ENCODE measurements at places on chromosomes 1 and 21.

DNA sequence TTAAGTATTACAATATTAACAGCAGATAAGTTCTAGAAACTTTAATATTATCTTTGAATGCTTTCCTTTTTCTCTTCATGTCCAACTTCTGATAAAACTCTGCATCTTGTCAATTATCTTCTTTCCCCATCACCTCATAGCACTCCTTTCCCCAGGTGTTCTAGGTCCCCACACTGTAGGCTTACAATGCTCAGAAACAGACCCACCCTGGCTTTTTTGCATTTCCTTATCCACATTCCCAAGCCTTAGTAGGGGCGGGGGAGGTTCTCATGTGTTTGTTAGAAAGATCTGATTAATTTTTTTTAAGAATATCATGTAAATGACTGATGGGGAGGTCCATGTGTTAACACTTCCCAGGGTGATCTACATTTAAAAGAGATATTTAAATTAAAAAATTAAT lies 63.9 kb downstream of the PLPPR4 start:
- no peak for DNase-seq

DNA sequence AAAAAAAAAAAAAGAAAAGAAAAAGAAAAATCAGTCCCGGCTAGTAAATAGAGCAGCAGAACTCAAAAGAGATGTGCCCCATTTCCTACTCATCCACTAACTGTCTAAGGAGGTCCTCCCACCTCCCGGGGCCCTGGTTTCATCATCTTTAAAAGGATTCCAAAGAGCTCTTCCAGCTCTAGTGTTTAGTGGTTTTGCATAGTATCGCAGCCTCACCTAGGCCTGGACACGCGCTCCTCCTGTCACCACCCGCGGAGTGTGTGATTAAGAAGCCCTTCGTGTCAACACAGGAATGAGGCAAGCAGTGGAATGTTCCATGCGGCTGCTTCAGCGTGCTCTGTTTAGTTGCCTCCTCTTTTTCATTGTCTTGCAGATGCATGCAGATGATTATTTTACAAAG lies 49.0 kb downstream of the LBR start:
- DNase-seq: no peak

DNA sequence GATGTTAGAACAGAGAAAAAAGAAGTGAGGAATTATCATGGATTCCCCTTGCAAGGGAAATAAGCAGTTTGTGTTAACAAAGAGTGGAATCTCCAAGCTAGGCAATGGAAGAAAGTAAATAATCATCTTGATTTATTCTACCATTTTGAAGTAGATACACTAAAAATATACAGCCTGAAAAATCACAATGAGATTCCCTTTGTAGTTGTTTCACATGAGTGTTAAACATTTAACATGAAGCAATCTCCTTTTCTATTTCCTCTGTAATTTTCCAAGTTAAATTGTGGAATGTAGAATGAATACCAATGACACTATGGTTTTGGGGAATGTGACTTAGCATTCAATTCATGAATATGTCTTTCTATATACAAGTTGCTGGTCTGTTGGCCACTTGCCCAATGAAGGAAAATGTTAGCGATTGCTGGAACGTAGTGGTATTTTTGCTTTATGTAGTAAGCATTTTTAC lies 5.7 kb downstream of the TGFB2 start:
- DNase-seq: no peak

- DNase-seq: no peak
These were observed 12.9 kb downstream of the EPB41 start for GRCh38 chr1:28927266-28927647.

- no peak for DNase-seq
These were observed 881.3 kb upstream of the ADGRL2 start for GRCh38 chr1:80919426-80919825.

GRCh38 chr1:221761354-221762002 lies 19.6 kb upstream of the DUSP10 start:
- no peak for DNase-seq

DNA sequence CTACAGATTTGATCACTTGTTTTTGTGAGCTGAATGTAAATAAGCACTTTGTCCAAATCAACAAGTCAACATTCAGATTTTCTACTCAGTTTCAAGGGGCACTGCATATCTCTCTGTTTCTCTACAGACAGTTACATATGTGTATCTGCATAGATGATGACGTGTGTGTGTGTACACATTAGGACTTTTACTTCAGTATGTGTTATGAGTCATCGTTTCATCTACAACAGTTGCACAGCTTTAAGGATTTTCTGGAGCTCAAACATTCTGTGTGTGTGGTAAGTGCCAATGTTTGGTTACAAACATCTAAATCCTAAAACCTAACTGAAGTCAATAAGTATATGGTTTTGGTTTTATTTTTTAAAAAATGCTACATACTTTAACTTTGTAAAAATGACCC lies 494.5 kb upstream of the PBX1 start:
- no peak for DNase-seq

DNA sequence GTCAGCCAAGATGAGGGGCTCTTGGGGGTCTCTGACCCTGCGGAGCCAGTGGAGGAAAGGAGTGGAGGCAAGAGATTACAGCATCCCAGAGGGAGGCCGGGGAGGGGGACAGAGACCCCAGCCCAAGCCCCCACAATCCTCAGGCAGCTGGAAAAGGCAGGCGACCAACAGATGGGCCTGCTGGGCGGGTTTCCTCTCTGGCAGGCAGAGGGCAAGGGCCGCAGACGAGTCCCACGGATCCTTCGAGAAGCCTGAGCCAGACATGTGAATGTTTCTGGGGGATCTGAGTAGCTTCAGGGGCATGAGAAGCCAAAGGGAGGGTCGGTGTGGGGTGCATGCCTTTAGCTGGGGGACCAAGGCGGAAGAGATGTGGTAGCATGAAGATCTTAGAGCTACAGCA lies 2.1 kb upstream of the PLEKHA6 start:
- no peak for DNase-seq

- DNase-seq: peak; percentile 87
These were observed 6.0 kb upstream of the NLRP3 start for GRCh38 chr1:247409869-247410544.

DNA sequence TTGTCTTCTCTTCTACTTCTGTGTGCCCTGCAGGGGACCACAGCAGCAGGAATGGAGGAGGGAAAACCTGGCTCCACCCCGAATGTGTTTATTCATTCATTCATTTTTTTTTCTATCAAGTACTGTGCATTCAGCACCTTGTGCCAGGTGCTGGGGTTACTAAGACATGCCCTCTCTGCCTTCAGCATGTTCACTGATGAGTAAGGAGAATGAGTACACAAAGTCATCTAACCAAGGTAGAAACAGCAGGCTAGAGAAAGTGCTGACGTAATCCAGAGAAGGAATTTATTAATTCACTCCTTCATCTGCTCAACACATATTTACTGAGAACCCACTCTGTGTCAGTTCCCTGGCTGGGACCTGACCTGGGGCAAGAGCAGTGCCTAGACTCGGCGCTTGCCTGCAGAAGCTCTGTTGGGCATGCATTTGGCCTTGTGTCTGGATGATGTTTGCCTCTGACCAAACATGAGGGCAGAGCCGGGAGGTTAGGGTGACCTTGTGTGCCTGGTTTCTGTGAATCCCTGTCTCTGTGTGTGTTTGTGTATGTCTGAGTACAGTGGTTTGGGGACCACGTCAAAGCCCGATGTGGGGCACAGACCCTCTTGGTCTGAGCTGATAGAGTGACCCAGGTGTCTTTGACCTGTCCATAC lies 3.3 kb upstream of the MYOG start:
- DNase-seq: no peak

DNA sequence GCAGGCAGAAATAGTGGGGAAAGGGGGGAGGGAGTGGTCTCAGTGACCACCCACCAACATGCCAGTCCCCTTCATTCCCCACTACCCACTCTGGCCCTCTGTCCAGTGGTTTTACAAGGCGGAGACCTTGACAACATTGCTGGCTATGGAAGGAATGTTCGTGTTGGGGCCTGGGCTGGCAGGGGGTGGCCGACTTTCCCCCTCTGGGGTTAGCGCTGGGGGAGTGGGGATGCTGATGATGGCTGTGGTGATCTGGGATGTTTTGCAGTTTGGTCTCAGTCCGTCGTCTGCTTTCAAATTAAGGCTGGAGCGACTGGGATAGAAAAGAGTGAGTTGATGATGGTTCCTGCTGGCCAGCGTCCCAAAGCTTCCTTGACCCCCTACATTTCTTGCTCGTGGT lies 20.3 kb downstream of the DDX20 start:
- no peak for DNase-seq

GRCh38 chr1:56334047-56334446 lies 245.3 kb downstream of the PLPP3 start:
- no peak for DNase-seq

GRCh38 chr1:226034482-226034881 lies 28.0 kb upstream of the H3-3A start:
- DNase-seq: no peak

GRCh38 chr1:197181982-197182381 lies 35.5 kb upstream of the ASPM start:
- DNase-seq: no peak

DNA sequence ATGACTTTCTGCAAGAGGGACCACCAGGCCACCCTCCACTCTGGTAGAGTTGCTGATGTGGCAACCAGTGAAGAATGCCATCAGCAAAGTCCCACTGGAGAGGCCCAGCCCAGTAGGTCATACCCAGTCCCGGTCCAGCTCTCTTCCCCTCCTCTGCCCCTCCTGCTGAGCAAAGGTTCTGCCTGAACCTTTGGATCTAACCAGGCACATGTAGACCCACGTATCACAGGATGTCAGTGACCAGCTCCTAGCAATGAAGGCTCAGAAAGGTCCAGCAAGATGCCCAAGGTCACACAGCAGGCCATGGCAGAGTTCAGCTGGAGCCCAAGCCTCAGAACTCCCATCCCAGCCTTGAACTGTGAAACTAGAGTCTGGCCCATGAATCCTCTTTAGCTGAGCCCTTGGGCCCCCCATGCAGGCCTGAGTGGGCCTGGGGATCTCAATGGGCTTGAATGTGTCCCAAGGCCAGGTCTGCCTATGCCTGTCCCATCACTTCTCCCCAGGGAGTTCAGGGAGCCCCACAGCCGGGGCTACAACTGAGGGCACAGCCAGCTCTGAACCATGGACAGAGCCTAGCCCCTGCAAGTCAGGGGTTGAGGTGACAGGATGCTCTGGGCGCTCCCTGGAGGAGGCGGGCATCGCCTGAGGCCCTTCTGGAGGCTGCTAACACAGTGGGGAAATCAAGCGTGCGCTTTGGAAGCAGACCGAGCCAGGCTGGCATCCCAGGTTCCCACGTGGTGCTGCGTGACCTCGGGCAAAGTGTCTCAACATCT lies 21.4 kb upstream of the PADI1 start:
- DNase-seq: no peak

DNA sequence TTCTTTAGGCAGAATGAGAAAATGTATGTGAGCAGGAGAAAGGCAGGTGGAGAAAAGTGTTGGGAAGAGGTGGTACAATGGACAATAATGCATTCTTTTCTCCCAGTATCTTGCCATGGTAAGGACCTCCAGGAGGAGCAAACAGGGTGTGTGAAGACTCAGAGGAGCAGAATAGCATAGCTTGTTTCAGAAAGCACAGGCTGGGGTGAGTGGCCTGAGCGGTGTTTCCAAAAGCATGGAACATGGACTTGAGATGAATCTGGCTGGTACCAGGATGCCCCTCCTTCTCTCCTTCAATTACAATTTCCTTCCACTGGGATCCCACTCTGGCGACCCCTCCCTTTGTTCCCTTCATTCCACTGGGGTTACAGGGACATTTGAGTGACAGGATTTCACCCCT lies 123.4 kb upstream of the TNR start:
- no peak for DNase-seq

DNA sequence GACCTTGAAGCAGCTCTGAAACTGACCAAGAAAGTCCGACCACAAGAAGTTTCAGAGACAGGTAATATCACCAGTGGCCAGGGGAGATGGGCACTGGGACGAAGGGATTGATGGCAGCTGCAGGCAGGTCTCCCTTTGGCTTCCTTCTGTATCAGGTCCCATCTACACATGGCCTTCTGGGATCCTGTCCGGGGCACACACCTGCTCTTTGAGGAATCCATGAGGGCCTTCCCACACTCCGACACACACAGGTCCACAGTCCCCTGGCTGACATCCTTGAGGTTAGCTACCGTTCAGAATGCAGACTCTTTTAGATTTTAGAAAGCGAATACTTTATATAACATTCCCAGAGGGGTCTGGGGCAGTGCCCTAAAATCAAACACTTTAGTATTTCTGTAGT lies 26.5 kb upstream of the TMEM125 start:
- no peak for DNase-seq

DNA sequence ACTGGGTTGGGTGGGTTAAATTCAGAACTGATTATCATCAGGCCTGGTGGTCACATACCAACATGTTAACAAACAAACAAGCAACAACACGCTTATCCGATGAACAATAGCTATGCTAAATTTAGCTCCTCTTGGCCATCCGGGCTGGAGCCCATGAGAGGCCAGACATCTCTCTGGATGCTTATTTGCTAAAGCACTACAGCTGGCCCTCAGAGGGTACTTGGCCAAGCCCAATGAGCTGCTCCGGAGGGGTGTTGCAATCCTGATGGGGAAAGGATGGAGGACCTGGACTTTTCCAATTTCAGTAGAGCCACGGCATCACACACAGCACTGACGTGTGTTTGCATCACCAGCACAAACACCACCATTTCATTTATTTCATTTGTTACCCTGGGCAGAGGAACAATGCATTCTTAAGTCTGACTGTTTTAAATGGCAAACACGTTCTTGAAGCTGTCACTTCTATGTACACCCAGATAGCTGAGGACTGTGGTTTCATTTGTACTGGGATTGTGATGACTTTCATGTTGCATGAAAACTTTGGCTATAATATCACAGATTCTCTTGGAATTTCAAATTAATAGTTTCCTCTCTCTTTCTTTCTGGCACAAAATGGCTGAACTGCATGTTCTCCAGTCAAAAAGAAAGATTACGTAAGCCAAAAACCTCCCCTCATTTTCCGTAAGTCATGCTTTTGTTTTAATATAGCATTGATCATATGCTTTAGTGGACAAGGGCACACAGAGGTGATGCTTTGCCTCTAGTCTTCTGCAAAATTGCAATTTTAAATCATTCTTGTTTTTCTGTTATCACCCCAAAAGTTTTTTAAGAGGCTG lies 359.8 kb upstream of the KAZN start:
- DNase-seq: no peak

GRCh38 chr1:159804924-159805323 lies 2.8 kb downstream of the FCRL6 start:
- DNase-seq: no peak

DNA sequence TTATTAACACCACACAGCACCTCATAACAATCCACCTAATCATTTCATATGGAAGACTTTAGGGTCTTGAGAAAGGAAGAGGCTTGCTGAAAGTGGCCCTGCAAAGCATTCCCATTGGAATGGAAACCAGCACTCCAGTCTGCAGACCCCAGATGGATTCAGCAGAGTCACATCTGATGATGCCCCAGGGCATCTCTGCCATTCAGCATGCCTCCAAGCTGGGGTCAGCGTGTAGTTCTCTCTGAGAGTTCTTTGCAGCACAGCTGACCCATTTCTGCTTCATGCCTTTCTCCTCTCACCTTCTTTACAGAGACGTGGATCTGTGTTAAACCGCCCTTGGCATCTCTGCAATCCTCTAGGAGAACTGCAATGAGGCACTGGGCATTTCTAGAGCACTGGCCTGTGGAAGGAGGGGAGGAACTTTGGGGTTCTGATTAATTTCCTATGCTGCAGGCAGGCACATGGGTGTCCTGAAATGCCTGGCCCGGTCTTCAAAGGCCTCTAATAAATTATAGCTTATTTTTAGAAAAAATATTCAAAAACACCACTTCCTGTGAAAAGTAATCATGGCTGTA lies 2.6 kb upstream of the LUZP1 start:
- DNase-seq: no peak

Measured in activated CD4-positive, alpha-beta T cell treated with anti-CD3 and anti-CD28 coated beads, Interleukin-2, amount 50 U/mL, for 16 hours (primary cell).